ENCODE measurements at places on chromosomes 3 and 15.

- DNase-seq: no peak
These were observed 47.5 kb upstream of the STT3B start for GRCh38 chr3:31485196-31485595.

GRCh38 chr3:100361897-100362296 lies 27.3 kb downstream of the NIT2 start:
- no peak for DNase-seq

DNA sequence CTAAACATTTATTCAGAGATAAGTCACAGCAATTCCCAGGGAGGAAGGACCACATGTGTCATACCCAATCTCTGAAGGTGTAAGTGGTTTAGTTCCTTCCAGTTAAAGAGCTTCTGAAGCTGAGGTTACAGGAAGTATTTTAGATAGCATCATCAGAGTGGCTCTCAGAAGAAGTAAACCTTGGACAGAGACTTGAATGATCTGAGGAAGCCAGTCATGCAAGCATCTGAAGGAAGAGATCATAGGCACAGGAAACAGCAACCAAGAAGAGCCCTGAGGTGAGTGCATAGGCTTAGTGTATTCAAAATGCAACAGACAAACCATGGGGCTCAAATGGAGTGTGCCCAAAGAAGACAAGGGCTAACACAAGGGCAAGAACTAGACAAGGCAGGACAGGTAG lies 210.3 kb downstream of the ULK4 start:
- no peak for DNase-seq

DNA sequence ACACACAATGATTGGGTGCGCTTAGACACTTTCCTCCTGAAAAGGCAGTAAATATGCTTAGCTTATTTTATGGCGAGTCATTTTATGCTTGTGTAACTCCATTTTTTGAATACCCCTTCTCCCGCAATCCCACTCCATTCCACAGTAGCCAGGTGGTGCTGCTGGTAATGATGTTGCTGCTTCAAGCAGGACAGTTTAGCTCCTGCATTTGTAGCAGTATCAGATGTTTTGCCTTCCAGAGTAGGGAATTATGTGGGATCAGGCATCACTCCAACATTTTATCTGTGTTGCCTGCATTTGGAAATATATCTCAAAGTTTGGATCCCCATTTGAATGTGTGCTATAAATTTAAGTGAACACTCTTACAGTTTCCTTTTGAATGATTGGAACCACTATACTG lies 302.1 kb upstream of the SGO1 start:
- DNase-seq: no peak

- no peak for DNase-seq
These were observed 59.0 kb downstream of the MAGI1 start for GRCh38 chr3:65979731-65980130.

- DNase-seq: no peak
These were observed 149.7 kb upstream of the NUDT16 start for GRCh38 chr3:131231710-131232389.

DNA sequence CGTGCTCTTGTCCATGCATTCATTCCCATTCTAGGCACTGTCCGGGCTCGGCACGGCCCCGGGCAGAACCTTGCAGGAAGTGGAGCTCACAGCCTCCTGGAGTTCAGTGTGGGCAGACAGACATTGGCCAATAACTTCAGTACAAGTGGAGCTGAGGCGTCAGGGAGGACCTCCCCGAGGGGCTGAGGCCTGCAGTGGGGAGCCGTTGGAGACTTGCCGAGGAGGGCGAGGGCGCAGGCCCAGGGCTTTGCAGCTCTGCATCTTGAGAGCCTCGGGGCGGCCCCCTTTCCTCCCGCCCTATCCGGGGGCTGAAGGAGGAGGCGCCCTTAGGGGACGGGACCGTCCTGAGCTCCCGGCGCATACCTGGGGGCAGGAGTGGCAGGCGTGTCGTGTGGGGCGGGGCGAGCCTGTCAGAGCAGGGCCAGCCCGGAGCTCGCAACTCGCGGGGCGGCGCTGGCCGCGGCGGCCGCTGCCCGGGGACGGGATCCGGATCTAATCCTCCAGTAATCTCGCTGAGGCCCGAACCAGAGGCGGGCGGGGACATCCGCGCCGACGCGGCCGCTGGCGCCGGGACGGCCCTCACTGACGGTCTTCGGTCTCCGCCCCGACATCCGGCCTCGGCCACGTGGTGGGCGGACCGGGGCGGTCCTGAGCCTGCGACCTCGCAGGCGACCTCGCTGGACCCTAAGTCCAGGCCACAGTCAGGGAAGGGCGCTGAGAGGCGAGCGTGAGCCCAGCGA lies at the start of gene ACY1:
TSS of gene ACY1 (plus strand) at position 698 of the 740 bp plus-strand sequence. CDS start 530 bp downstream, outside the sequence.
- no peak for DNase-seq

GRCh38 chr15:56996746-56997470 lies 78.5 kb downstream of the TCF12 start:
- DNase-seq: no peak

GRCh38 chr15:60218256-60218655 lies 179.5 kb downstream of the ANXA2 start:
- no peak for DNase-seq

DNA sequence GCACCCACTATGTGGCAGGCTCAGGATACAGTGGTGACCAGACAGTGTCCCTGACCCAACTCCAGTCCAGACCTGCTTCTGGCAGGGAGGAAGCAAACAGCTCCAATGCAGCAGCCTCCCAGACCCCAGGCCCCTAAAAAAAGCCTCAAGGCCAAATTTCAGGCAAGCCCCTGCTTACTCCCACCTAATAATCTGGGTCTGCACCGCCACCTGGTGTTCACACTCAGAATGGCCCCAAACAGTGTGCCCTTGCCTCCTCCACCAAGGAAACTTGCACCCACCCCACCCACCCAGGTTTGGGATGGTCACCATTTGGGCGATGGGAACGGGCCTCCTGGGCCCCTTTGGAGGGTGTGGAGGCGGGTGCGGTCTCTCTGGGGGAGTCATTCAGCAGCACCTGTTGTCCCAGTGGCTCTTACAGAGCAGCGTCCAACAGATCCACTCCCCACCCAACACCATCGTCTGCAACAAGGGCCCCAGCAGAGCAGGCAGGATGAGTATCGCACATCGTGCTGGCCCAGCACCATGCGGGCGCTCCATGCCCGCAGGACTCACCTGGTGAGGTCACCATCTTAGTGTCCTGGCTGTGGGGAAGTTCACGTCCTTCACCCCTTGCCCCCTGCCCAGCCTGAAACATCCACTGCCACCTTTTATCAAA lies 17.3 kb downstream of the C3orf18 start:
- peak; percentile 10 for DNase-seq

- DNase-seq: no peak
These were observed 7.3 kb upstream of the MPI start for GRCh38 chr15:74882528-74882927.

DNA sequence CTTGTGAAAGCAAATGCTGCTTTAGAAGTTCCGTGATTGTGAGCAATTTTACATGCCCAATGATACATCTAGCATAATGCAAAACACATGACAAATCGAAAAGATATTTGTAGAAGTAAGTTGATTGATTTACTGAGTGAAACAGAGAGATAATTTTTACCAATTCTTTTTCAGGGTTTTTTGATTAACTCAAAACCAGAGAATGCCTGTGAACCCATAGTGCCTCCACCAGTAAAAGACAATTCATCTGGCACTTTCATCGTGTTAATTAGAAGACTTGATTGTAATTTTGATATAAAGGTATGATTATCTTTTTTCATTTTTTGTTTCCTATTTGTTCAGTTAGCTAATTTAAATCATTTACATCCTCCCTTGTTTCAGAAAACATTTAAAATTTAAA lies 58.8 kb downstream of the RNF13 start:
- no peak for DNase-seq

GRCh38 chr15:100926258-100926657 lies 7.1 kb downstream of the LRRK1 start:
- DNase-seq: no peak

DNA sequence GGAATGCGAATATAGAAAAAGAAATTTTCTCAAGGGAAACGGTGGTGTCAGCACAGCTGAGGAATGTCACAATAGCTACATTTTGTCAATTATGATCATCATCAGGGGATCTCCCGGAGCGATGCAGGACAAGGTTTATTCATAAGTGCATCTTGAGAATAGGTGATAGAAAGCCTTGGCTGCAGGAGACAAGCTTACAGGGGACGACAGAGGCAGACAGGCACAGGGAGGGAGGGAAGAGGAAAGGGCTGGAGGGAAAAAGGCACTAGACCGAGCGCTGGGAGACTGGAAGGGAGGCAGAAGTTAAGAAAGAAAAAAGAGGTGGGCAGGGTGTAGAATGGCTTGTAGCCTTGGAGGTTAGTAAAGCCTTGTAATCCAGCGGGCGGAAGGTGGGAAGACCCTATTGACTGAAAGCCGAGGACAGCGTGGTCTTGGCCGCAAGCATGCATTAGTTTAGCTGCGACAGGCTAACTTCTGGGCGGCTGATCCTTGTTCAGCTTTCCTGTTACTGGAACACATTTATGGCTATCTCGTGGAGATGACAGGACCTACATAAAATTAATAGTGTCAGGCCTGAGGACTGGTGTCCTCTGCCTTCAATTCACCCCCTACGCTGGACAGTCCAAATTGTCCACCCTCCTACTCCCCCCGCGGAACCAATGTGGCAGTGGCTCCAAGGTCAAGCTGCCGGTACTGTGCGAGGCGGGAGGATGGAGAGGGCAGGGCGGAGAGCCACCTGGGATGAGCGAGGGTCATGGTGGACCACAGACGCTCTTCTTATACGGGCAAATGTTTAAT lies 1.4 kb upstream of the NECTIN3 start:
- no peak for DNase-seq

GRCh38 chr15:88269356-88270062 lies 13.0 kb upstream of the NTRK3 start:
- no peak for DNase-seq

DNA sequence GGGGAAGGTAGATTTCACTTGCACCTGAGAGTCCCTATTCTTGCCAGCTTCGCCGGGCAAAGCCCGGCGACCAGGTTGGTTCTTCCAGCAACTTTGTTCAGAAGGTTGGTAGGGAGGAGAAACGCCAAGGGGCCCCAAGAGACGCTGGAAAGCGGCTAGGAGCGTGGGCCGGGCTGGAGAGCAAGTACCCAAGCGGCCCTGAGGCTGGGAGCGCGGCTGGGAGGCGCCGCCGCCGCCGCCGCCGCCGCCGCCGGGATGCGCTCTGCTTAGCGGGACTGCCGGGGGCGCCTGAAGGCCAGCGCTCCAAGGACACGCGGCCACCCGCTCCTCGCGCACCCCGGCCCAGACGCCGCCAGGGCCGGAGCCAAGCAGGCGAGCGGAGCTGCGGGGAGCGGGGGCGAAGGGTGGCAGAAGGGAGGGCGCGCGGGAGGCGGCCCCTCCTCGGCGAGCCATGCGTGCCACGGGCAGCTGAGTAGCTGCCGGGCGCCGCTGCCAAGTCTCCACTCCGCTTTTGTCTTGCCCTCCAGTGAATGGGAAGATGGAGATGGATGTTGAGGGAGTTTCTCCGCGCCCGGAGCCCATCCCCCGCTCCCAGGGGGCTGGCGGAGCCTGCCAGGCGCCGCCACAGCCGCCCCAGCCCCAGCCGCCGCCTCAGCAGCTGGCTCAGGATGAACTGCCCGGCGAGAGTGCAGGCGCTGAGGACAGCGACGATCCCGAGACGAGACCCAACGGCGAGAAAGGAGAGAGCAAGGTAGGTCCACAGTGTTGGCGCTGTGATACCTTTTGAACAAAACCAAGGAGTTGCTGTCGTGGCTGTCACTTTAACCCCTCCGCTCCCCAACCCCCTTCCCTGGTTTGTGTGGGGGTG lies 227.4 kb upstream of the AZI2 start:
- DNase-seq: no peak

- DNase-seq: no peak
These were observed 40.3 kb upstream of the TSC22D2 start for GRCh38 chr3:150367757-150368156.

- DNase-seq: no peak
These were observed 224.4 kb downstream of the THRB start for GRCh38 chr3:24270204-24270691.

GRCh38 chr15:92878593-92879053 lies 21.5 kb upstream of the CHD2 start:
- DNase-seq: no peak

DNA sequence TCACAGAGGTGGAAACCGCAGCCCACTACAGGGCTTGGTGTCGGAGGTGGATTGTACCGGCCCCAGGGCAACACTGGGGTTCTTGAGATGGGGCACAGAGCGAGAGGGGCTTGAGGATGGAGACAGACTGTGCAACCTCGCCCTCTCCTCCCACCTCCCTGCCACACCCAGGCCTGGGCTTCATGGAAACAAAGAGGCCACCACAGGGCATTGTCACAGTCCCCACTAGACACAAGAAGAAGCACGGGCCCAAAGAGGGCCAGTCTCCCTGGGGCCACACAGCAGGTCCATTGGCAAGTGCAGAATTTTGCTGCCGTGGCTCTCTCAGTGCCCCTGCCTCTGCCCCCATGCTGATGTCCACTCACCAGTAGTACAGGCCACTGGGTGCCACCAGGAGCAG lies 4.1 kb upstream of the CALML4 start:
- no peak for DNase-seq

DNA sequence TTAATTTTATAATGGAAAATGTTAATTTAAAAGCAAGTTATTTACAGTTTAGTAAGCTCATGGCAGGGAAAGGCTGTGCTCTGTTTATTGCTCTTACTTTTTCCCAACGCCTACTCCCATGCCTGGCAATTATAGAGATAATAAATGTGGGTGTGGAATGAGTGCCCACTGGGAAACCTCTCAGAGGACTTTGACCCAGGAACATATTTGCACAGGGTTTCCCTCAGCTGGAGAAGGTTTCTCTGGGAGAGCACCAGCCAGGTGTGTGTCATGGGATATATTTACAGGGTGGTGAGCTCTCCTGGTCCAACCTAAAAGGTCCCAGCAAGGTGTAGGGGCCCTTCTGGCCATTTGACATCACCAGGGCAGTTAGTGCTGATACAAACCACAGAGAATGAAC lies 27.9 kb downstream of the ZNF710 start:
- no peak for DNase-seq

- no peak for DNase-seq
These were observed 170.0 kb downstream of the SEMA6D start for GRCh38 chr15:47887241-47887800.

- no peak for DNase-seq
These were observed 30.3 kb upstream of the SEC13 start for GRCh38 chr3:10351013-10351735.

DNA sequence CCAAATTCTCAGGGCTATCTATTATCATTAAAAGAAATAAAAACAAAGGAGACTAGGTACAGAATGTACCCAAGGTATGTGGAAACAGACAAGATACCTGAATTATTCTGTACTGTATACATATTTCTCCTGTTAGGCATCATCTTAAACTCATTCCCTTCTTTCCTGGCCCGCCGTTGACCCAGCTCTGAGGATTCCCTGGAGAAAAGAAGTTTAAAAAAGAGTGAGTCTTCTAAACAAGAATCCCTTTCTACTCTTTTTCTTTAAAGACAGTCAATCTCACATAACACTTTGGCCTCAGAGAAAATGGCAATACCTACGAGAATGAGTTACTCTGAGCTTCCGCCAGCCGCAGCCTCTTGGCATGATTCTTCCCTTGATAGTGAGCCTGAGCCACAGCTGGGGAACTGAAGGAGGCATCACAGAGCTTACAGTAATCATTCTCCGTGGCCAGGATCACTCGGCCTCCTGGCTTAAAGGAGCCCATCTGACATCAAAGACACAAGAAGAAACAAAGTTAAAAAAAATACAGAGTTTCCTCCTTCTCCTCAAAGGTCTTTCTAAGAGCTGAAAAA lies 44.2 kb downstream of the ZMAT3 start:
- no peak for DNase-seq
